Naive B cell (primary cell): ENCODE measurements at places on chromosomes 2 and 18.

DNA sequence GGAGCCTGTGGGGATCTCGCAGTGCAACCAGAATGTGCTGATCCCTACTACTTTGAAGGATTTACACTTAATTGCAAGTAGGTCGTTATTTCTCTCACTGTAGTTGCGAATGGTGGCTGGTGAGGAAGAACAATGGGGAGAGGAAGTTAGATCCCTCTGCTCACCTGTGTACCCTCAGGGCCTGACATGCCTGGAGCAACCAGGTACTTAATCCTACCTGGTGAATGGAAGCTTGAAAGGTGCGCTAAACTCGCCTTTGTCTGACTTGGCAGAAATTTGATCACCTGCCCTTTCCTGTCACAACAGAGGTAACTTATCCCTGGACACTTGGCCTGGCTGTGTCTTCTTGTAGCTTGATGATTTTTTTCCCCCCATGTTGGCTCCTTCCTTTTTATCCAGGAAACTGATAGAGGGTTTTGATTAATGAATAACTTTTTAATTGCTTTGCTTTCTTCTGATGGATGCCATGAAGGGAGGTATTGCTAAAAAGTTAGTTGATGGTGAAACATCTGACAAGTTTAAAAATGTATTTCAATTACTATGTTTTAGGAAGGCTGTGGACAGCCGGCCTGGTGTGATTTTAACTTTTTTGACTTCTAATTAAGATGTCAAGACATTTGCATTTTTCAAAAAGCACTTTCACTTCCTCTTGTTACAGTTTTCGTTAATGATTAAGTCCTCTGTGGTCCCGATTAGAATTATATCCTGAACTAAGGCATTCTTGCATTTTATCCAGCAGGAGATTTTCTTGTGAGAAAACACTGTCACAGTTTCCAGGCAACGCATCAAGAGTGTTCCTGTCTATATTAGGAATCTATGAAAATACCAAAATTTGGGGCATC is 9.2 kb downstream of the SGPP2 start:
- DNase-seq, result no peak

- DNase-seq, result no peak
Measured at GRCh38 chr2:109277406-109277805, 148.4 kb downstream of the SH3RF3 start.

DNA sequence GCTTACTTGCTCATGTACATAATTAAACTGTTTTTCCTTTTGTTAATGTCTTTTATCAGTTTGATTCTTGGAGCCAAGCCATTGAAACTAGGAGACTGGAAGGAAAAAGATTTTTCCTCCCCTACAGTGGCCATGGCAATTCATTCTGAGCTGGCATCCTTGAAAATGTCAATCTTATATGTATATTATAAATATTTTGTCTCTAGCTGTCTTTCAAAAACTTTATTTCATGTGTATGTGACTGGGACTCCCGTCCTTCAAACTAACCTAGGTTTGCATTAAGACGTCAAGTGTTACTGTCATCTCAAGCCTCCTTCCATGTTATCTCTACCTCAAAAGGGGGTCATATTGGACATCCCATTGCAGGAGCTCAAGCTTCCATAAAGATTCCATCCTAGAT is 280.4 kb downstream of the HRH4 start:
- no peak for DNase-seq

GRCh38 chr2:46414701-46415100 is 64.7 kb upstream of the TMEM247 start:
- DNase-seq, result no peak

- no peak for DNase-seq
Measured at GRCh38 chr2:198657512-198658121, 800.1 kb downstream of the SATB2 start.

DNA sequence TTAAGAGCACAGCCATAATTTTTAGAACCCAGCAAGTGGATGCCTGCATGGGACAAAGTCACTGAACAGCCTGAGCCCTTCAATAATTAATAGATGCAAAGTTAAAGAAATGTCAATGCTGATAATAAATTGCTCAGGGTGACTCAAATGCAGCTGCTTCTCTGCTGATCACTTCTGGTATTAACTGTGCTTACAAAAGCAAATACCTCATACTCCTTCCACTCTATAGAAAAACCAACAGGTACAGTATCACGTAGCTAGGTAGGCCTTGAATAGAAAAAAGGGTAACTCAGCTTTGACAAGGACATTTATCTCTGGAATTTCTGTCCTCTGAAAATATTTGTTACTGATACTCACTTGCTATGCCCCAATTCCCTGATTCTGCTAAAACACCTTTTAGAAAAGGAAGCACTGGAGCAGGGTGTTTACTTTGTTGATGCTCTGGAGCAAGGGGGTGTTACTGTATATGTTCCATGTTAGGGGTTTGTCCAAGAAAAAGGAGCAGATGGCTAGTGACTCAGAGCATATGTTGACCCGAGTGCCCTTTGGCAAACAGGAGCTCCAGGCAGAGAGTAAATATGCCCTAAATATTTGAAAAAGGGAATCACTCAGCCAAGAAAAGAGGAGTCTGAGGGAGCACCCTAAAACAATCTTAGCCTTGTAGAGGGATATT is 59.1 kb upstream of the RTN4 start:
- DNase-seq, result no peak

- DNase-seq, result no peak
Measured at GRCh38 chr18:22282311-22283115, 113.1 kb downstream of the GATA6 start.

DNA sequence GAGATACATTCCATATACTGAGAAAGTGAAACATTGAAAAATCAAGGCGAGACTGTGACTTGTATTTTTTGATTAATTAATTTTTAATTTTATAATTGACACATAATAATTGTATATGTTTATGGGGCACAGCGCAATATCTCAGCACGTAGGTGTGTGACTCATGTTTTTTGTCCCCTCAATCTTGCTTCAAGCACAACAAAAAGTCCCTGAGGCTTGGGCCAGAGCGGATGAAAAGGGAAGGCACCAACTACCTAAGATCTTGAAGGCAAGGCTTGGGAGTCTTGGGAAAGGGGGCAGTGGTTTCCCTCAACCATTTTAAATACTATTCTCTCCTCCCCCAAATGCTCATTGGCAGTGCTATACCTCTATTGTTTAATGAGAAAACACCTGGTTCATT is 9.9 kb downstream of the SGPP2 start:
- DNase-seq, result no peak

- DNase-seq, result peak; percentile 58
Measured at GRCh38 chr18:12049978-12050811, 43.4 kb upstream of the ANKRD62 start.

DNA sequence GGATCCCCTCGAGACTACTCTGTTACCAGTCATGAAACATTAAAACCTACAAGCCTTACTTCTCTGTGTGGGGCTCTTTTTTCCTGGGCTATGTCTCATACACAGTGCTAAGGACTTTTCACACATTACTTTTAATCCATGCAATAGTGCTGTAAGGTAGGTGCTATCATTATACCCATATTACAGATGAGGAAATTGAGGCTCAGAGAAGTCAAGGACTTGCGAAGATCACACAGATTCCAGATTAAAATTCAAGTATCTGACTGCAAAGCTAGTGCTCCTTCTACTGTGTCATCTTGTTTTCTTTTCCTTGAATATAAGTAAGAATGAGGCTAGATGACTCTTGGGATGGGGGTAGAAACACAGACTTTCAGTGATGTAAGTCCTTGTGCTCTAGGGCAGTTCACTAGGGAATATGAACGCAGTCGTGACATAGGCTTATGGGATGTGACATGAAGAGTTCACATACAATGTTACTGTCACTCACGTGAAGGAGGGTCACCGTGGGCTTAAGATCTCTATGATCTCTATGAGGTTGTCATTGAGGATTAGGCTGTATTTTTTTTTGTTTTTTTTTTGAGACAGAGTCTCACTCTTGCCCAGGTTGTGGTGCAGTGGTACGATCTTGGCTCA is 7.0 kb upstream of the DGUOK start:
- DNase-seq, result no peak

GRCh38 chr2:224217233-224217961 is 178.3 kb upstream of the SERPINE2 start:
- no peak for DNase-seq

DNA sequence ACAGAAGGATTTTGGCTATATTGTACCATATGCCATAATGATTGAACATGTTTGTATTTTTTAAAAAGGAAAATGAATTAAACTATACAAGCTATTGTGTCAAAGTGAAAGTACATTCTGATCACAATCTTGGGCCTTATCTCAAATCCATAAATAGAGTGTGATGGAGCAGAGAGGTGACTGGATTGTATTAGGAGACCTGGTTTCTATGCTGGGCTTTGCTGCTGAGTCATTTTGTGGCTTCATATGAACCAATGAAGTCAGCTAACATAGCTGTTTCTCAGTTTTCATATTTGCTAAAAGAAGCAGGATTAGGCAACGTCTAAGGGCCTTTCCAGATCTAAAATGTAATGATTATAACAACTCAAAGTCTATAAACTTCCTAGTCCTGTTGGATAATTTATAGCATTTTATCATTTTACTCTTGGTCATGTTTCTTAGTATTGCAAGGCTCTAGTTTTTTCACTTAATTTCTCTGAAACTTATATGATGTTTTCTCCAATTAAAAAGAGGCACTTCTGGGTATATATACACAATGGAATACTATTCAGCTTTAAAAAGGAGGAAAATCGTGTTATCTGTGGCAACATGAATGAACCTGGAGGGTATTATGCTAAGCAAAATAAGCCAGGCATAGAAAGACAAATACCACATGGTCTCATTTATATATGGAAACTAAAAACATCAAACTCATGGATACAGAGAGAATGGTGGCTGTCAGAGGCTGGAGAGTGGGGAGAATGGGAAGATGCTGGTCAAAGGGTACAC is 112.3 kb downstream of the MEP1B start:
- DNase-seq, result no peak

- DNase-seq, result no peak
Measured at GRCh38 chr2:216943109-216943508, 83.2 kb upstream of the TNP1 start.

- DNase-seq, result no peak
Measured at GRCh38 chr2:49840428-49840975, 686.2 kb upstream of the FSHR start.

DNA sequence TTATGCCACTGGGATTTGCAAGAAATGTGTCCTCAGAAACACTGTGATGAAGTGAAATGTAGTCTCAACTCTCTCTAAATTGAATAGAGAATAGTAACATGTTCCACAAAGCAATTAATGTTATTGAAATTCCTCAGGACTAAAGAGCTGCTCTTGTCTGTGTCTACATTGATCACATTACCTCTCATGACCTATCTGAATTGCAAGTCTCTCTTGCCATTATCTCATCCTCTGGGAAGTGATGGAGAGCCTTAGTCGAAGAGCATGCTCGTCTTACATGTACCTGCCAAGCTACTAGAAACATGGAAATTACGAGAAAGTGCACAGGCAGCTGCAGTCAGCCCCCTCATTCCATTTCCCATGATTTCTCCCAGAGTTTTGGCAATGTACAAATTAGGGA is 561.1 kb upstream of the ZNF804A start:
- DNase-seq, result no peak

- DNase-seq, result no peak
Measured at GRCh38 chr2:186442885-186443284, 43.2 kb upstream of the ZC3H15 start.

DNA sequence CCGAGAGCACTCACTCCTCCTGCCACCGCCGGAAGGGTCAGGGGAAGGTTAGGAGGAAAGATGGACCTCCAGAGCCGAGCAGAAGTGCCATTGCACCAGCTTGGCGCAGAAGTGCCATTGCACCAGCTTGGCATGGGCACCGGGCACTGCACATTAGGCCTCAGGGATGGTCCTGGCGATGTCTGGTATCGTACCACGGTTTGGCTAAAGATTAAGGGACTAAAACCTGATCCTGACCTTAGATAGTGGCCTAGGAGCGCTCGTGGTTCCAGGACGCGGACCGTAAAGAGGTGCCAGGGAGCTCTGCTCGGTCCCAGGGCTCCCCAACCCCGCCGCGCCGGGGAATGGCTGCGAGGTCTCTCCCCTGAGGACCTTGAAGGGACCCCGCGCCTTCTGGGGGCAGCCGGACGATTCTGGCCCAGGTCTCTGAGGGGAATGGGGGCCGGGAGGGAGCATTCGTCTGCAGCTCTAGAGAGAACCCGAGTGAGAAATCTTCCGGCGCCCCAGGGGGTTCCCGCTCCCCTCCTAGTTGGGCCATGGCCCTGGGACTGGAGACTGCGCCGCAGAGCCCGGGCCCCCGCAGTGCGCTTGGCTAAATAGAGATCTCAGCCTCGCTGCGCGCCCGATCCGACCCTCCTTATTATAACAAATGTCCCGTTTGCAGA is 1.8 kb downstream of the PAX8 start:
- no peak for DNase-seq
